ENCODE measurements at places on chromosomes 12 and 14. TPM values are rescaled to one million over a fixed set of nuclear protein-coding genes. Genes with fewer than 3 reads are reported as not detected.

- no peak for ATAC-seq
Observed at GRCh38 chr12:133010657-133011297, 24.6 kb downstream of the ZNF26 start.

DNA sequence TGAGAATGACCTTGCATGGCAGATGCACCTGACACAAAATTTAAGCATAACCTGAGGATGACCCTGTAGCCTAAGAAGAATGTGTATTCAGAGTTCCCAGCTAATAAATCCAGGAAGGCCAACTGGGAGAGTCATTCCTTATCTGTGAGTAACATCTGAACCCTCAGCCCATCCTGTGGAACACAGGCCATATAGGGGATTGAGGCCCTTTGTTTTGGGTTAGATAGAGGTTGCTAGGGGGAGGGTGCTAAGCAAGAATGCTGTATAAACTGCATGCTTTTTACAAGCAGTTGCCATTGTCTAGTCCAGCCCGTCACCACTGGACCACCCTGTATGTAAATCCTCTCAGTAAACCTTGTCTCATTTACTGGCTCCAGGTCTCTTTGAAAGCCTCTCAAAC, 77.0 kb downstream of the BICD1 start:
- no peak for ATAC-seq

- no peak for ATAC-seq
Observed at GRCh38 chr12:48156652-48157017, 680 bp downstream of the ASB8 start.

Gene CLEC1B
- total RNA-seq = not detected

Gene FSCB
- total RNA-seq = not detected

Gene EEF1AKMT3
- 3.4 TPM for total RNA-seq

Gene GRIN2B
- under 0.01 TPM for total RNA-seq
